Activated CD4-positive, alpha-beta T cell treated with anti-CD3 and anti-CD28 coated beads, Interleukin-2, amount 10 ng/mL, durations not matched to agents 7 days and 5 days (primary cell): ENCODE measurements at places on chromosomes 1 and 21. TPM values are rescaled to one million over a fixed set of nuclear protein-coding genes. Genes with fewer than 3 reads are reported as not detected.

LPAR3 gene
- total RNA-seq: 1.3 TPM

RGS13 gene
- total RNA-seq: not detected

- peak; percentile 47 for DNase-seq
Observed at GRCh38 chr1:43836267-43836951, 97.2 kb upstream of the ARTN start.

DNA sequence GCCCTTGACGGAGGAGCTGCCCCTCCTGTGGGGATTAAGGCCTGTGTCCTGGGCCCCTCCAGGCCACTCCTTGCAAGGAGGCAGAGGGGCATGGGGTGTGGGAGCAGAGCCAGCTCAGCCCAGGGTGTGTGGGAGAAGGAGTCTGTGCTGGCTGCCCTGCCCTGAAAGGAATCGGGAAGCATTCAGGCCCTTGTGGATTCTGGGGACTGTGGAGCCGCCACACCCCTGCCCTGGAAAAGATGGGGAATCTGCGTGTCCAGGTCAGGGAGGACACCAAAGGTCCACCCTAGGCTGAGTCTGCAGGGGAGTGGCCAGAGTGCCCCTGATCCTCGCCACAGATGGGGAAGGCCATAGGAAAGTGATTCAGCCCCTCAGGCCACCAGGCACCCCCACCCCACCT, 16.5 kb upstream of the PRDM16 start:
- DNase-seq: no peak

- no peak for DNase-seq
Observed at GRCh38 chr1:234707641-234708040, 97.7 kb upstream of the IRF2BP2 start.

- peak; percentile 40 for DNase-seq
Observed at GRCh38 chr21:43866659-43867331, 1.8 kb downstream of the AGPAT3 start.

GRCh38 chr21:18477043-18477442, 73.5 kb upstream of the TMPRSS15 start:
- DNase-seq: no peak

OR2T33 gene
- total RNA-seq: not detected

MNDA gene
- not detected for total RNA-seq

DCDC2B gene
- 0.10 TPM for total RNA-seq

C1orf198 gene
- total RNA-seq: 2.4 TPM

IVL gene
- not detected for total RNA-seq

CNIH3 gene
- total RNA-seq: 2.1 TPM

GRCh38 chr21:46559291-46559983, 45.4 kb downstream of the S100B start:
- DNase-seq: peak; percentile 70

TFAP2E gene
- 0.65 TPM for total RNA-seq

C1orf53 gene
- total RNA-seq: 2.0 TPM

DNA sequence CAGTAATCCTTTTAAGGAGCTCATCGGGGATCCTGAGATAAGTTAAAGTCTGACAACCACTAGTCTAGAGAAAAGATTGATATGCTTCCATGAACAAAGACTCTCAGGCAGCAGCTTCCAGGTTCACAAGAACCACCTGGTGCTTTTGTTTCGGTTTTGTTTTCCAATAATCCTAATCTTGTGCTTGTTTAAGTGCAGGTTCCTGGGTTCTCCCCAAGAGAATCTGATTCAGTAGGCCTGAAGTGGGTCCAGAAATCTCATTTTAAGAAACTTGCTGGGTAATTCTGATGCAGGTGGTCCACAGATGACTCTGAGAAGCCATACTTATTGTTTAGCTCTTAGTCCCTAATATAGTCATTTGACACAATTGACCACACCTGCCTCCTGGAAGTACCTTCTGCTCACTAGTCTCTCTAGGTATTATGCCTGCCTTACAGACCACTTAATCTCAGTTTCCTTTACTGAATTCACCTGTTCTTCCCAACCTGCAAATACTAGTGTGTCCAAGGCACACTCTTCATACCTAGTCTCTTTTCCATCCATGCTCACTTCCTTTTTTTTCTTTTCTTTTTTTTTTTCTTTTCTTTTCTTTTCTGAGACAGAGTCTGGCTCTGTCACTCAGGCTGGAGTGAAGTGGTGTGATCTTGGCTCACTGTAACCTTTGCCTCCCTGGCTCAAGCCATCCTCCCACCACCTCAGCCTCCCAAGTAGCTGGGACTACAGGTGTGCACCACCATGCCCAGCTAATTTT, 20.5 kb upstream of the FRRS1 start:
- DNase-seq: no peak

DNA sequence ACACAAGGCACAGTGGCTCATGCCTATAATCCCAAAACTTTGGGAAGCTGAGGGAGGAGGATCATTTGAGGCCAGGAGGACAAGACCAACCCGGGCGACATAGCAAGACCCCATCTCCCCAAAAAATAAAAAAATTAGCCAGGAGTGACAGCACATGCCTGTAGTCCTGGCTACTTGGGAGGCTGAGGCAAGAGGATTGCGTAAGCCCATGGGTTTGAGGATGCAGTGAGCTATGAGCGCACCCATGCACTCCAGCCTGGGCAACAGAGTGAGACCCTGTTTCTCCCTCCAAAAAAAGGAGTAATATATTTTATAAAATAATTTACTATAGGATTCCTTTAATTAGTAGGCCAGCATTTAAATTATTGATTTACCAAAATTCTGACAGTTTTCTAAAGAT, 89.8 kb downstream of the ACBD6 start:
- no peak for DNase-seq

DNA sequence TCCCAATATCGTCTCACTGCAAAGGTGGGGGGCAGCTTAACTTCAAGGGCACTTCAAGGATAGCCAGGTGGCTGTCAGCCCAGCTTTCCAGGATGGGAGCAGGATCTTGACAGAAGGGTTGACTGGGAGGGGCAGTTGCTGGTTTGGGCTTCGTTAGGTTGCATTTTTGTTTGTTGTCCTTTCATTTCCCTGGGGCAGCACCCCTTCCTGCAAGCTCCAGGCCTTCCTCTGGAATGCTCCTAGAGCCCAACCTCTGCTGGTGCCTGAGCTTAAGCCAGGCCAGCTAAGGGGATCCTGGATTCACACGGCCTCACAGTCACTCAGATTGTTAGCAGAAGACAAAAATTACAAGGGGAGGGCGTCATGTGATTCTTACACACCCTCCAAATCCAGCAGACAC, 4.1 kb upstream of the OLIG2 start:
- DNase-seq: no peak

KDF1 gene
- not detected for total RNA-seq

INPP5B gene
- 33.8 TPM for total RNA-seq

OVAAL gene
- not detected for total RNA-seq

DNA sequence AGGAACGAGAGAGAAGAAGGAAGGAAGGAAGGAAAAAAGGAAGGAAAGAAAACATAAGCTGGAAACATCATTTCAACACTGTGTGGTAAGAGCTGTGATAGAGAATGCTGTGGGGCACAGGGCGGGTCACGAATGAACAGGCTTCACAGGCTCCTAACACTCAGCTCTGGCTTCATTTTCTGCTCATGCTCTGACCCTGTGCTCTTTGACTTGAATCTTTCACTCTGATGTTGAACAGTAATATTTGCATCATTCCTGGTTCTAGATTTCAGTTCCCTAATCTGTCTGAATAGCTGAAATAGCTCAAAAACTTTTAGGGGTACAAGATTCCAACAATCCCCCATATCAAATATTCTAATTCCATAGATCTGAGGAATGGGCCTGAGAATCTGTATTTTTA, 207.3 kb downstream of the LHX8 start:
- DNase-seq: no peak

DNA sequence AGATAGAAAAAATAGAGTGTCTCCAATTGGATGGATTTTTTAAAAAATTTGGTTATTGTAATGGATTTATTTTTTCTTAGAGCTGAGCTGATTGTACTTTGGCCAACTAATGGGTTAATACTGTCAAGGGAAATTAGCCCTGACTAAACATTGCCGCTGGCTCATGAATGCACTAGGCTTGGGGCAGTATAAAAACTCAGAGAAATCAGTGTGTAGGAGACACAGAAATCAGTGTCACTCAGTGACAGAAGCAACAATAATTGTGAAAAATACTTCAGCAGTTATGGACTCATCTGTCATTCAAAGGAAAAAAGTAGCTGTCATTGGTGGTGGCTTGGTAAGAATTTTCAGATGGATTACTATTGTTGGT, at the start of gene KMO:
TSS of gene KMO (plus strand) at position 217 of the 370 bp plus-strand sequence. CDS start at position 284, 67 bp downstream.
- no peak for DNase-seq

DNA sequence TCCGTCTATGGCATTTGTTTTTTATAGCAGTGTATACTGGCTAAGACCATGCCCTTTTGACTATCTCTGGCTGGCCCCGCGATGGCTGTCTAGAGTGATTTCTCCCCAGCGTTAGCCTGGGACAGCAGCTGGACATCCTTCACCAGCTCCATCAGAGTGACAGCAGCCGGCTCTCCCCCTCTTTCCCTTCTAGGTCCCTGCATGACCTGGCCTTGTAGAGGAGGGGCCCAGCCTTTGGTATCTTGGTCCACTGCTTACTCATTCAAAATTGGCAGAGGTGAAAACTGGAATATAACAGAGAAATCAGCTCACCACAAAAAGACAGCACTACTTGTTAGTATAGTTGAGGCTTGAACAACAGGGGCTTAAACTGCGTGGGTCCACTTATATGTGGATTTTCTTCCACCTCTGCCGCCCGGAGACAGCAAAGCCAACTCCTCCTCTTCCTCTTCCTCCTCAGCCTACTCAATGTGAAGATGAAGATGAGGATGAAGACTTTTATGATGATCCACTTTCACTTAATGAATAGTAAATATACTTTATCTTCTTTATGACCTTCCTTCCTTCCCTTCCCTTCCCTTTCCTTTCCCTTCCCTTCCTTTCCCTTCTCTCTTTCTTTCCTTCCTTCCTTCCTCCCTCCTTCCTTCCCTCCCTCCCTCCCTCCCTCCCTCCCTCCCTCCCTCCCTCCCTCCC, 29.4 kb upstream of the B3GALNT2 start:
- DNase-seq: no peak

DNA sequence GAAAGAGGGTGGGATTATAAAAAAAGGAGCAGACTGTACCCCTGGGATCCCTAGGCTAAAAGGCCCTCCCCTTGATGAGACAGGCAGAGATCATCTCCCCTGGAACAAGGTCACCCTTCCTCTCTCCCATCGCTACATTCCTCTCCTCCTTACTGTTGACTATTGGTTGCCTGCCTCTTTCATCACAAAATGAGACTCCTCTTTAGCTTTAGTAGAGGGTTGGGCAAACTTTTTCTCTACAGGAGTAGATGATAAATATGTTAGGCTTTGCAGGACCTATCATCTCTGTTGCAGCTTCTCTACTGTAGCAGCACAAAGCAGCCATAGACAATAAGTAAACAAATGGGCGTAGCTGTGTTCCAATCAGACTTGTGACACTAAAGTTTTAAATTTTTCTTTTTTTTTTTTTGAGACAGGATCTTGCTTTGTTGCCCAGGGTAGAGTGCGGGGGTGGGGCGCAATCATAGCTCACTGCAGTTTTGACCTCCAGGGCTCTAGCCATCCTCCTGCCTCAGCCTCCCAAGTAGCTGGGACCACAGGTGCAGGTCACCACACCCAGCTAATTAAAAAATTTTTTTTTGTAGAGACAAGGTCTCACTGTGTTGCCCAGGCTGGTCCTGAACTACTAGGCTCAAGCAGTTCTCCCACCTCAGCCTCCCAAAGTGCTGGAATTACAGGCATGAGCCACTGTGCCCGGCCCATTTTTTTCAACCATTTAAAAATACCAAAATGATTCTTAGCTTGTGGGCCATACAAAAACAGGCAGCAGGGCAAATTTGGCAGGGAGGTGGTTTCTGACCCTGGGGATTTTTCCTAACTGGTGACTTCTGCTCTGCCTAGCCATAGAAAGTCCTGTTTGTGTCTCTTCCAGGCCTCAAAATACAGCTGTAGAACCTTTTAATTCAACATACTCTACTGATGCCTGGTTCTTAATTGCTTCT, 15.1 kb downstream of the MCL1 start:
- peak; percentile 43 for DNase-seq

SPRR2E gene
- not detected for total RNA-seq

- no peak for DNase-seq
Observed at GRCh38 chr1:186189156-186189555, 185.9 kb downstream of the TPR start.

LCE1A gene
- not detected for total RNA-seq

DNA sequence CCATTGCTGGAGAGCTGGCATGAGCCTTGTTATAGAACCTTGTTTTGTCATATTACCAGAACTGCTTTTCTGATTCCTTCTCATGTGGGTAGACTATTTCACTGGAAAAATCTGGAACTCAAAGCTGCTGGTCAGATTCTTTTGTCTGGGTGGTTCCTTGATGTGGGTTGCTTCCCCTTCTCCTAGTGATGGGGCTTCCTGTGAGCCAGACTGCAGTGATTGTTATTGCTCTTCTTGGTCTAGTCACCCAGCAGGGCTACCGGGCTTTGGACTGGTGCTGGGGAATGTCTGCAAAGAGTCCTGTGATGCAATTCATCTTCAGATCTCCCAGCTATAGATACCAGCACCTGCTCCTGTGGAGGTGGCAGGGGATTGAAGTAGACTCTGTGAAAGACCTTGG, 59.4 kb downstream of the GPR137B start:
- DNase-seq: no peak

GBP5 gene
- total RNA-seq: 405 TPM

DNA sequence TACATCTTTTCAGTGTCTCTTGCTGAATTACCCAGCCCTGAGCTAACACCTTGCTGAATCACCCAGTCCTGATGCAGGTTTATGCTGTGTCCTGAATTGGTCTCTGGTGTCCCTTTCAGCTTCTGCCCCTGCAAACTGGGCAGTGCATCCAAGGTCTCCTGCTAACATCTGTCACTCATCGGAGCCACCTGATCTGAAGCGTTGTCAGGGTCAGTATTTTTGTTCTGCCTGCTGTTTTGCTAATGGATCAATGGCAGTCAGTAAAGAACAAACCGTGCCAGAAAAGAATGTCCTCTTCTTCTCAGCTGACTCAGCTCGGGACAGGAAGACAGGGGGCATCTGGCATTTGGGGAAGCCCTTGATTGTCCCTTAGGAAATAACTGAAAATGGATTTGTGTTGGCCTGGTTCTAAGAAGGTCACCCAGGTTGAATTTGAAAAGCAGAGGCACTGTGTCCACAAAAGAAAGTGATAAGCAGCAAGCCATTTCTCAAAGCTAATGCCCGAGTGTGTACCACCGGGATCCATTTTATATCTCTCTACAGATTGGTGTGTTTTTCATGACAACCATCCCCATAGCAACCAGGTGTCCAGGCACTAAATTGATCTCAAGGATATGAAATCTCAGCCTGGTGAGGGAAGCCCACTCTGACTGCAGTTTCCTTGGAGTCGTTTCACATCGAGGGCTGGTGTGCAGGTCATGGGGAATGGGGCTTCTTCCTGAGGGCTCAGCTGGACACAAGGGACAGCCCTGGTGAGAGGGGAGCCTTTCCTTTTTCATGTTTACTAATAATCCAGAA, 109.7 kb upstream of the IRF2BP2 start:
- no peak for DNase-seq

SLC45A1 gene
- total RNA-seq: 0.32 TPM

GRCh38 chr21:45574081-45574501, 31.9 kb upstream of the SLC19A1 start:
- no peak for DNase-seq

DNA sequence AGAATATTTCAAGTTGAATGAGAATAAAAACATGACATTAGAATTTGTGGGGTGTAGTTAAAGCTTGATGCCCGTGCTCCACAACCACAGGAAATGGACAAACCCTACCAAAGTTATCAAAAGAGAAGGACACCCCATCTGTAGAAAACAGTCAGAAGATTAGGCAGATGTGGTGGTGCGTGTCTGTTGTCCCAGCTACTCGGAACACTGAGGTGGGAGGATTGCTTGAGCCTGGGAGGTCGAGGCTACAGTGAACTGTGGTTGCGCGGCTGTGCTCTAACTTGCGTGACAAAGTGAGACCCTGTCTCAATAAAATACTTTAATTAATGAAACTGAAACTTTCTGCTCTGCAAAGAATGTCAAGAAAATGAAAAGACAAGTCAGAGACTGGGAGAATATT, 1.5 kb upstream of the SPATC1L start:
- DNase-seq: no peak
